Bronchial epithelial cell (primary cell): ENCODE measurements at places on chromosomes 12 and 14. TPM values are rescaled to one million over a fixed set of nuclear protein-coding genes. Genes with fewer than 3 reads are reported as not detected.

DNA sequence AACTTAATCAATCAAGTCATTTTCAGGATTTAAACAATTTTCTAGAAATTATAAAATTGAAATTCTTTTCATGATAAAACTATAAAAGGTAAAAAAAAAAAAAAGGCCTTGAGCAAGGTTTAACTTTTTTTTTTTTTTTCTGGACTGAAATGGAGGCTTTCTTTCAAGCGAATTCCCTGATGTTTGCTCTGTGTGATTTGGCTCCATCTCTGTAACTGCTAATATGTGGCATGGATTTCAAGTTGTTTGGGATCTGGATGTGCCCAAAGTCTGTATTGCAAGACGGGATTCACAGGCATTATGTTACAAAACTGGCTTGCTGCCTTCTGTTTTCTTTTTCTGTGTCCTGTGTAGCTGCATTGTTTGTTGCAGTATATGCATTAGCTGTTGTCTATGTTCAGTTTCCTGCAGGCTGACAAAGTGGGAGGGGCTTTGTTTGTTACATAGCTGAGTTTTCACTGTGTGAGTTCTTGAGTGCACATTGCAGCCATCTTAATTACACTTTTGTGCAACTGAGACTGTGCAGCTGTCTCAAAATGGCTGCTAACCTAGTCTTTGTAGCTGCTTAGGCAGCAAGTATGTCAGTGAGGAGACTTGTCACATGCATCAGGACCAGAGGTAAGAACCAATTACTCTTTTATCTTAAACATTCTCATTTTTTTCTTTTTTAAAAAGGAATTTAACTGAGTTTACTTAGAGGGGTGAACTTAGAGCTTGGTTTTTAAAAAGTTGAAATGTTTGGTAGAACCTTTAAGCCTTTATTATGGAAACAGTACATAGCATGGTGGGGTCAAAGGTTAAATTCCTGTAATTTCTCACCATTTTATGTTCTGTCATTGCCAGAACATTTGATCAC is 19.5 kb downstream of the ATF7IP start:
- peak; percentile 84 for DNase-seq

- DNase-seq: no peak
These were observed 1891.0 kb upstream of the FLRT2 start for GRCh38 chr14:83638748-83639504.

DNA sequence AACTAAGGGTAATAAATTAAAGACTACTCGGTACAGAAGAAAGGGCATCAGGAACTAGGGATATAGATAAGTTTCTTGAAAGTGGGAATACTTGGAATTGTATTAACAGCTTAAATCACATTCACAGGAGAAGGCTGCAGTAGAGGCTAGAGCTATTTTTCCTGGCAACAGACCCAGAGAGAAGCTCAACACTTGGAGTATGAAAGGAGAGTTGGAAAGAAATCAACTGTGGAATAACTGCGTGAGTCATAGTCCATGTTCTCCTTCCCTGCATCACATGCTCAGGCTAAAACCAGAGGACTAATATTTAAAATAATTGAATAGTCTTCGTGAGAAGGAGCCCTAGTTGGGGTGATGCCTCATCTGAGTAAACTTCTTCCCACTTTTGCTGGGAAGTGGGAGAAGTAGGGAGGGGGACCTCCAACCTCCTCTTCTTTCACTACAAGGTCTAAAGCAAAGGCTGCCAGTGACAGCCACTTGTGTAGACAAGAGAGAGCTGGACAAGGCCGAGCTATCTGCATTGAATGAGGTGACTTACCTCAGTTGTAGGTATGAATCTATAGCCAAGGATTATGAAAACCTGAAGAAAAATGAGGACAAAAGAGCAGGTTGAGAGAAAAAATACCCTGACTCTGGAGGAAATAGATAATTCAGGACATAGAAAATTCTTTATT is 32.7 kb downstream of the DYRK2 start:
- DNase-seq: peak; percentile 76

GRCh38 chr12:57473886-57474285 is 5.8 kb downstream of the ARHGAP9 start:
- DNase-seq: no peak

- no peak for DNase-seq
These were observed 890 bp upstream of the KIF26A start for GRCh38 chr14:104137297-104138097.

DNA sequence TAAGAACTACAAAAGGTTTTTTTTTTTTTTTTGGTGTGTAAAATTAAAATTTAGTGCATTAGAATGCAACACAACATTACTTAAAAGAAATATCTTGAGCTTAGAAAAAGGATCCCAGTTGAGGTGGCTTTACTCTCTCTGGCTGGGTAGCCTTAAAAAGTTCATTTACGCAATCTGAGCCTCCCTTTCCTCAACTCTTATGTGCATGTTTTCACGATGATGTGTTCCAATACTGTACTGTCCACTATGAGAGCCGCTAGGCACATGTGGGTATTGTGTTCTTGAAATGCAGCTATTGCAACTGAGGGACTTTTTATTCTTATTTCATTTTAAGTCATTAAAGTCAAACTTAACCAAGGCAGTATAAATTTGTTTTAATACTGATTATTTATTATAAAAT is 460.9 kb upstream of the SYT1 start:
- no peak for DNase-seq

- peak; percentile 70 for DNase-seq
These were observed 521.0 kb upstream of the ATP2B1 start for GRCh38 chr12:90229407-90230170.

GRCh38 chr12:128402486-128403243 is 135.7 kb downstream of the TMEM132C start:
- DNase-seq: no peak

GRCh38 chr12:39672976-39673375 is 53.4 kb upstream of the ABCD2 start:
- DNase-seq: no peak

GRCh38 chr14:30373526-30373925 is 185.4 kb upstream of the G2E3 start:
- no peak for DNase-seq

DNA sequence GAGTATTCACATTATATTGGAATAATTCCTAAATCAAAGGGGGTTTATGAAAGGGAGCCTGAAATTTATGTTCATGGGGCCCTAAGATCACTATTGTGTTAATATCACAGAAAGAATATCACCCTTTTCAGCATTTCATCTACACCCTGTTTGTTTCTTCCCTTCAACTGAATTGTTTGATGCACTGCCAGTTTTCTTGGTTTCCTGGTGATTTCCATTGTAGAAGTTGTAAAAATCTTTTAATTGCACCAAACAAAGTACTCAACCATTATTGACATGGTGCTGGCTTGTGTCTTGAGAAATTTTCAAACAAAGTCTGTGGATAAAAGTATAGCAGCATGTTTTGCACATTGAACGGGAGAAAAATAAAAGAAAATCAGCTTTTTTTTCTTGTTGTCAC is 154.8 kb upstream of the PRKD1 start:
- DNase-seq: no peak

DNA sequence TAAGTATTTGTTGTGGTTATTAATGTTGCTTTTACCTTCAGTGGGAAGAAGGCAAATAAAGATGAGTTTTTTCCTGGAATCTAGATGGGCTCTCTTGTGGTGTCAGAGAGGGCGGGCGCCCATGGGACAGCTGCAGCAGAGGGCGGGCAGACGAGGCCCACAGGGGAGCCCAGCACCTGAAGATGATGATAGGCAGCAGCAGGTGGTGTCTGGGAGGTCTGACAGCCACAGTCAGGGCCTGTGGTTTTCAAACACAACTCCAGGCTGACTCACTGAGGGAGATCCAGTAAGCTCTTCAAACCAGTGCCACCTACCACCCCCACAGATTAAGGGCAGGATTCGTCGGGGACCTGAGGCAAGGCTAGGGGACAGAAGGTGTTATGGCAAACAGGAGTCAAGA is 42.8 kb downstream of the NKX2-1 start:
- peak; percentile 47 for DNase-seq

DNA sequence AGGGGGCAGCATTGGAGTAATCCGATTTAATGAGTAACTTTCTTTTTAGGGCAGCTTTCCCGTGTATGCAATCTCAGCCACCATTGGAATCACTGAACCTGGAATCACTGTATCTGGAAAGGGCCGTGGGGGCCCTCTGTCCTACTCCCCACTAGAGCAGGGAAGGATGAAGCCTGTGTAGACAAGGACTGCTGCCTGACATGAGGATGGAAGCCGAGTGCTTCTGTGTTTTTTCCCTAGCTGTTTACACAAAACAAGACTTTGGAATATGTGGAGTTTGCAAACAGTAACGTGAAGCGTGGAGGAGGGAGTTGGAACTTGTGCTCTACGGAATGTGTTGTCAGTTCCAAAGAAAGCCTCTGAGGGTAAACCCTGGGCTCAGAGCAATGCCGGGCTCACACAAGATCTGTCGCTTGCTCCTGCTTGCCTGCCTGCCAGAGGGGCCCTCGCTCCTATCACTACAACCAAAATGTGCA is 32.4 kb upstream of the HDAC7 start:
- DNase-seq: no peak

DNA sequence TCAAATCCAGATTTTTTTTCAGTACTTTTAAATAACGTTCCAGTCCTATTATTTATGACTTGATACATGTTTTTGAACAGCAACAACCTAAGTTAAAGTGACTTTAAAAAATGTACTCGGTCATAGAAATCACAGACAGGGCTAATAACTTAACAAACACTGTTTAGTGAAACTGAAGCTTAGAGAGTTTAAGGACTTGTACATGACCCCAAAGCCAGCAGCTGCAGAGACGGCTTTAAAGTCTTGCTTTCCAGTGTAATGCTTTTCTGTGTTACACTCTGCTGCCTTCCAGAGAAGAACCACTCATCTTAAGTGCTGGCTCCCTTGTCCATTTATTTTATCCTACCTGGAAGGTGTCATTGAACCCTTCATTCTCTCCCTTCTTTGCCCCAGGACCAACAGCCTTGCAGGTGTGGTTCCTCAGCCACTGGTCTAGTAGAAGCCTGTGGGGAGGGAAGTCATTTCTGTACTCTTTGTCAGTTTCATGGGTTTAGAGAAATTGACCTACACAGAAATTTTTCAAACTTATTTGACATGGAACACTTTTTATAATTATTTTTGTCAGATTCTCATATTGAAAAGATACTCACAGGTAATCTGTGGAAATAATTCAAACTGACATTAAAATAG is 60.9 kb downstream of the NAV3 start:
- no peak for DNase-seq

GRCh38 chr12:94265539-94265938 is 117.2 kb downstream of the PLXNC1 start:
- no peak for DNase-seq

DNA sequence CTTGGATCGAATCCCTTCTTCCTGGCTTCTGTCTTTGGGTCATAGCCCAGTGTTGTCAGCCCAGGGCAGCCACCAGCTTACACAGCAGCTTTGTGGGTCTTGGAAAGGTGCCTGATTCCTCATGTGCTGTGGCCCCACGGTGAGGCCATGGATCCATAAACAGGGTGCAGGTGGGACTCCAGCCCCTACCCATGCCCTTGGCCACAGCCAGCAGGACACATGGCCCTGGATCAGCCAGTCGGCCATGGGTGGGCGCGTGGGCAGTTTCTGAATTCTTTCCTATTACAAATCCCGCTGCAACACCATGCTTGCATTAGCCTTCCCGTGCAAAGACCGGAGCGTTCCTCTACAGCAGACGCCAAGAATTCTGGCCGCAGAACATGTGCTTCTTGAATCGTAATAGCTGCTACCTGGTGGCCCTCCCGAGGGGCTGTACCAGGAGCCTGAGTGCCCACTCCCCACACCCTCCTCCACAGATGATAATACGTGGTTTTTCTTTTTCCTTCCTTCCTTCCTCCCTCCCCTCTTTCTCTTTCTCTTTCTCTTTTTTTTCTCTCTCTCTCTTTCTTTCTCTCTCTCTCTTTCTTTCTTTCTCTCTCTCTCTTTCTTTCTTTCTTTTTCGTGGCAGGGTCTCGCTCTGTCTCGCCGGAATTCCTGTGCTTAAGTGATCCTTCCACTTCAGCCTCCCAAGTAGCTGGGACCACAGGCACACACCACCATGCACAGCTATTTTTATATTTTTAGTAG is 2.9 kb upstream of the MMP17 start:
- DNase-seq: no peak

DNA sequence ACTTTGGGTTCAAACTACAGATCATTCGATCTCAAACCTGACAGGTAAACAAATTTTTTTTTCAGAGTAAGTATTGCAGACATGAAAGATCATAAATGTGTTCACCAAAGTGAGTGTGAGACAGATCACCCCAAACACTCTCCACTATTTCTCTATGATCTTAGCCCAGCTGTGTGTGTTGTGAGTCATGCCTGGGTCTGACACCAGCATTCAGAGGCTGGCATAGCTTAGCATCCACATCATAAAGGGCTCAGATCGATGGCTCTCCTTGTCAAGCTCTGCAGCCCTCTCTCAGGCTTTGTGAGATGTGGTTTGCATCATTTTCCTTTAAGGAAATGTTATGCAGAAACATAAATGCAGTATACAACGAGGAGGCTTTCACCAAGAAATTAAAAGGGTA is 164.9 kb downstream of the ETV6 start:
- DNase-seq: peak; percentile 77

- DNase-seq: peak; percentile 3
These were observed 42.3 kb downstream of the INSM2 start for GRCh38 chr14:35576260-35576659.

DNA sequence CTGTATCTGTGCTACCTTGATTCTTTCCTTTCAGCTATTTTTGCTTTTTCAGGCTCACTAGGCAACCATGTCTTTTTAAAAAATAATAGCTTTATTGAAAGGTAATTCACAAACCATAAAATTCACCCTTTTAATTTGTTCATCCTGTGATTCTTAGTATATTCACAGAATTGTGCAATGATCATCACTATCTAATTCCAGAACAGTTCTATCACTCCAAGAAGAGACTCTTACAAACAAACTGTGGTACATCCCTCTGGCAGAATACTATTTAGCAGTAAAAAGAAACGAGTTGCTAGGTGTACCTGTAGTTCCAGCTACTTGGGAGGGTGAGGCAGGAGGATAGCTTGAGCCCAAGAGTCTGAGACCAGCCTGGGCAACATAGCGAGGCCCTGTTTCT is 14.8 kb downstream of the CREBL2 start:
- DNase-seq: no peak

- no peak for DNase-seq
These were observed 185.7 kb downstream of the SOX5 start for GRCh38 chr12:23763724-23764123.

- DNase-seq: no peak
These were observed 98.3 kb upstream of the CPNE8 start for GRCh38 chr12:39003541-39004155.

GRCh38 chr14:38855513-38855912 is 247.5 kb downstream of the SEC23A start:
- no peak for DNase-seq

Gene HCAR2
- total RNA-seq: 1.6 and 3.3 TPM in 2 replicates

Gene RNU6-8
- total RNA-seq: not detected in 2 replicates

Gene SERPINA5
- not detected in 2 replicates for total RNA-seq

Gene CLMN
- total RNA-seq: 2.2 and 3.9 TPM in 2 replicates

Gene LTB4R
- 3.7 and 9.6 TPM in 2 replicates for total RNA-seq

Gene KRT6C
- total RNA-seq: 16.8 and 138 TPM in 2 replicates

Gene SYNDIG1L
- total RNA-seq: under 0.01 TPM in 1 of 2 replicates, not detected in the other

Gene NRIP2
- not detected in 2 replicates for total RNA-seq

Gene NGB
- total RNA-seq: 0.26 TPM in 1 of 2 replicates, not detected in the other

Gene DIO3
- not detected in 2 replicates for total RNA-seq

Gene ZNF891
- total RNA-seq: 0.53 and 0.77 TPM in 2 replicates
